A673 (cell line): ENCODE measurements at places on chromosomes 11 and 22. TPM values are rescaled to one million over a fixed set of nuclear protein-coding genes. Genes with fewer than 3 reads are reported as not detected.
A peak's percentile ranks its signal among the peaks of the same experiment; 100 is the strongest.

GRCh38 chr22:30297276-30297990 is 8.1 kb upstream of the CASTOR1 start:
- no peaks in the 10 kb centered on the region for H3K4me1 ChIP-seq
- no peak overlapping the region for H3K4me3 ChIP-seq
- DNase-seq = no peak
- no peaks in the 10 kb centered on the region for H3K27me3 ChIP-seq
- no peak overlapping the region for H3K27ac ChIP-seq
- no peaks in the 10 kb centered on the region for H3K36me3 ChIP-seq

DDTL gene
- not detected in 2 replicates for total RNA-seq

- H3K36me3 ChIP-seq = peaks cover 44% of the 10 kb centered on the region
- peaks cover 36% of the 10 kb centered on the region for H3K4me1 ChIP-seq
- H3K4me3 ChIP-seq = peak overlapping the region; percentile 97
- peak; percentile 62 for DNase-seq
- H3K27me3 ChIP-seq = no peaks in the 10 kb centered on the region
Observed at GRCh38 chr22:38754751-38755154, 1.0 kb downstream of the SUN2 start.

DNA sequence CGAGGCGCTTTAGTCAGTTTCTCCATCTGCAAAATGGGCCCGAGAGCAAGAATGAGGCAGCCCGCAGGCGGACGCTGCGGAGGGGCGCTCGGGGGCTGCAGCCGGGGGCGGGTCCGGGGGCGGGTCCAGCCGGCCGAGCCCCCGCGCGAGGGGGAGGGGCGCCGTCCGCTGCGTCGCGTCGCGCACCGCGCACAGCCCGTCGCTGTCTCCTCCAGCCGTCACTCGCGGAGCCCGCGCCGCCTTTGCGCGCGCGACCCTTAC is 282 bp downstream of the PC start:
- peak overlapping the region; percentile 68 for H3K27ac ChIP-seq
- DNase-seq = no peak
- H3K4me3 ChIP-seq = peak overlapping the region; percentile 69
- H3K27me3 ChIP-seq = no peaks in the 10 kb centered on the region

APOBEC3A gene
- not detected in 2 replicates for total RNA-seq

- no peaks in the 10 kb centered on the region for H3K36me3 ChIP-seq
- H3K27me3 ChIP-seq = no peaks in the 10 kb centered on the region
- peak; percentile 77 for DNase-seq
- H3K4me3 ChIP-seq = no peak overlapping the region
Observed at GRCh38 chr11:59918987-59919589, 19.1 kb upstream of the OOSP1 start.

STK33 gene
- not detected in 2 replicates for total RNA-seq

TRIM66 gene
- total RNA-seq = 9.7 and 14.6 TPM in 2 replicates

DNA sequence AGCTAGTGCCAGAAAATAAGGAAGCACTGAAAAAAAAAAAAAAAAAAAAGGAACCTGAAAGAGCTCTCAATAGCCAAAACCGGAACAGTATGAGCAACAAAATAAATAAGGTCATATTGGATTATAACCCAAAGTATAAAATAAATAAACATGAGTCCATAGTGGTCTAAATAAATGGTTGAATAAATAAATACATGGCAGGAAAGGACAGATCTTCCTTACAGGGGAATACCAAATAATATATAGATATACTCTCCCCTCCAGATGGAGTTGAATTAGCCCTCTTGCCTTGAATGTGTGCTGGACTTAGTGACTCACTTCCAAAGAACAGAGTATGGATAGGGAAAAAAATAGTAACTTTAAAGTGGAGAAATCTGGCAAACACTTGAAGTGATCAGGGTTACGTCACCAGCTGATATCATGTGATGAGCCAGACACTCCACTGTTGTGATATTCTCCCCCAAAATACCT is 14.3 kb upstream of the ARRB1 start:
- DNase-seq = no peak
- no peaks in the 10 kb centered on the region for H3K27me3 ChIP-seq
- no peaks in the 10 kb centered on the region for H3K4me1 ChIP-seq
- no peak overlapping the region for H3K27ac ChIP-seq

GRCh38 chr11:134587345-134587744 is 175.3 kb upstream of the B3GAT1 start:
- no peaks in the 10 kb centered on the region for H3K36me3 ChIP-seq
- H3K4me3 ChIP-seq = no peak overlapping the region
- no peak for DNase-seq
- H3K4me1 ChIP-seq = no peaks in the 10 kb centered on the region
- H3K27ac ChIP-seq = no peak overlapping the region
- H3K27me3 ChIP-seq = no peaks in the 10 kb centered on the region

DNA sequence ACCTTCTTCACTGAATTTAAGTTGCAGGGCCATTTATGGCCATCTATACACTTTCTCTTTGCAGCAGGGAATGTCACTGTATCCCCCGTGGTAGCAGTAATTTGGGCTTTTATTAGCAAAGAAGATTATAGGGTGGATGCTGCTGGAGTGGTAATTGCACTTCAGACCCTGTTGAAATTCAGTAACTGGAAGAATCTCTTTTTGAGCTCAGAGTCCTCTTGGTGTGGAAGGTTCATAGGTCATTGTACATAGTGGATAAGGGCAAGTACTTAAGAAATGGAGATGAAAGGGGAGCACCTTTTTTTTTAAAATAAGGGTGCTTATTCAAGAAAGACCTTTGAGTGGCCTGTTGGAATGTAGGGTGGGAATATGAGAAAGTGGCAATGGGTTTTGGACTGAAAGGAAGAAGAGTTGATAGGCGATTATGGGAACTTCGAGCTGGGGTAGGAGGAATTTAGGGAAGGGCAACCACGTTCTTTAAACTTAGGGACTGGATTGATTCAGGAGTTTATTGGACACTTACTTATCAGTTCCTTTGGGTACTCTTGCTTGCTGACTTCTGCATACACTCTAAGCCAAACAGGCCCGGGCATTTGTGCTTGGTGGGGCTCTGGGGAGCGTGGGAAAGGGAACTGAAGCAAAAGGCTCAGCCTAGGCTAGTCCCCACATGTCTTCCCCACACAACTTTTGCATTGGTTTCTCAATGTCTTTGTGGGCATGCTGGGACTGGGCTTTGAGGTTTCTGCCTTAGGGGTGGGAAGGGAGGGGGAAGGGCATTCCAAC is 26.5 kb downstream of the CTNND1 start:
- H3K4me1 ChIP-seq = peaks cover 47% of the 10 kb centered on the region
- no peaks in the 10 kb centered on the region for H3K36me3 ChIP-seq
- H3K27me3 ChIP-seq = no peaks in the 10 kb centered on the region

DNA sequence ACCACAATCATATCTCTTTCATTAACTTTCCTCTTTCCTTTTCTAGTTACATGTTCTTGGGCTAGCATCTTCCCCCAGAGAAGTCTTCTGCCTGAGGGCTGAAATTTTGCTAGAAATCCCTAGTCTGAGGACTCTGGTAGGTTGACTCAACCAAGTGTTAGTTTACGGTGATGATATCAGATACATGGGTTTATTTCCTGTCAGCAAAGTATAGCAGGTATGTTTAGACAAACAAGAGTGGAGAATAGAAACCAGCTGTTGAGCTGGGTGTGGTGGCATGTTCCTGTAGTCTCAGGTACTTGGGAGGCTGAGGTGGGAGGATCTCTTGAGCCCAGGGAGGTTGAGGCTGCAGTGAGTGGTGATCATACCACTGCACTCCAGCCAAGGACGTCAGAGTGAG is 11.2 kb downstream of the FOLR1 start:
- H3K4me1 ChIP-seq = no peaks in the 10 kb centered on the region
- DNase-seq = no peak
- H3K27me3 ChIP-seq = no peaks in the 10 kb centered on the region
- H3K27ac ChIP-seq = no peak overlapping the region

- H3K4me3 ChIP-seq = no peak overlapping the region
- peaks cover 11% of the 10 kb centered on the region for H3K4me1 ChIP-seq
- no peaks in the 10 kb centered on the region for H3K36me3 ChIP-seq
- H3K27ac ChIP-seq = no peak overlapping the region
- H3K27me3 ChIP-seq = no peaks in the 10 kb centered on the region
Observed at GRCh38 chr11:6737872-6738466, 33.8 kb downstream of the OR2AG2 start.

- no peaks in the 10 kb centered on the region for H3K36me3 ChIP-seq
- peaks cover 46% of the 10 kb centered on the region for H3K4me1 ChIP-seq
- no peaks in the 10 kb centered on the region for H3K27me3 ChIP-seq
- H3K27ac ChIP-seq = no peak overlapping the region
- no peak overlapping the region for H3K4me3 ChIP-seq
- DNase-seq = no peak
Observed at GRCh38 chr22:26847046-26847445, 189.7 kb downstream of the MIAT start.

SULT4A1 gene
- total RNA-seq = 0.15 and 0.33 TPM in 2 replicates

PANX3 gene
- not detected in 2 replicates for total RNA-seq

DNA sequence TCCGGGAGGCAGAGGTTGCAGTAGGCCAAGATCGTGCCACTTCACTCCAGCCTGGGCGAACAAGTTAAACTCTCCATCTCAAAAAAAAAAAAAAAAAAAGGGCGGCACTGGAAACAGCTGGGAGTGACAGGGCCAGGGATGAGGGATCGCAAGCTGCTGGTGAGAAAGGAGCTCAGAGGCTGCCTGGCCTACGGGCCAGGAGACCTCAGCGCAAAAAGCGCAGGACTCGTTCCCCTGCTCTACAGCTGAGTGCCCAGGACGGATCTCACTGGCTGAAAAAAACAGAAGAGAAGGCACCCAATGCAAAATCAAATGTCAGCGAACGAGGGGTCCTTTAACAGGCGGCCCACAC is 650 bp upstream of the NUP50 start:
- no peaks in the 10 kb centered on the region for H3K27me3 ChIP-seq
- peaks cover 24% of the 10 kb centered on the region for H3K36me3 ChIP-seq

RCOR2 gene
- 3.9 and 7.6 TPM in 2 replicates for total RNA-seq

C11orf21 gene
- total RNA-seq = not detected in 2 replicates
